Esophagus squamous epithelium (tissue), 5 donors: ENCODE measurements at places on chromosomes 12 and 14. TPM values are rescaled to one million over a fixed set of nuclear protein-coding genes. Genes with fewer than 3 reads are reported as not detected.

GRCh38 chr12:46808317-46808716 lies 17.5 kb downstream of the SLC38A4 start:
- no peak for DNase-seq

GRCh38 chr14:99187858-99188257 lies 84.1 kb downstream of the BCL11B start:
- DNase-seq = no peak

GRCh38 chr14:65880507-65880906 lies 468.0 kb downstream of the FUT8 start:
- DNase-seq = no peak

- DNase-seq = no peak
Measured at GRCh38 chr14:76081642-76082041, 70.1 kb upstream of the GPATCH2L start.

- no peak for DNase-seq
Measured at GRCh38 chr14:25247609-25248008, 197.7 kb upstream of the STXBP6 start.

LRRK2 gene
- 14.5 TPM for total RNA-seq
